ENCODE measurements at places on chromosomes 16 and 17. TPM values are rescaled to one million over a fixed set of nuclear protein-coding genes. Genes with fewer than 3 reads are reported as not detected.

OR1D2 gene
- not detected for total RNA-seq

KRTAP9-4 gene
- total RNA-seq, result not detected

NTN1 gene
- total RNA-seq, result under 0.01 TPM

TBC1D3C gene
- not detected for total RNA-seq

CCDC102A gene
- total RNA-seq, result 9.1 TPM

MT1A gene
- 23.9 TPM for total RNA-seq

MRPL58 gene
- 95.0 TPM for total RNA-seq

PDIA2 gene
- total RNA-seq, result 0.17 TPM

MILR1 gene
- total RNA-seq, result 9.2 TPM

DNAJA2 gene
- 34.3 TPM for total RNA-seq

KIF19 gene
- total RNA-seq, result not detected

OTOP2 gene
- not detected for total RNA-seq

CCL4L2 gene
- total RNA-seq, result not detected

ST6GALNAC1 gene
- not detected for total RNA-seq

ZNF286A gene
- 30.6 TPM for total RNA-seq

Measured in bronchus fibroblast of lung (primary cell).